ENCODE measurements at places on chromosomes 12 and 14.
A peak's percentile ranks its signal among the peaks of the same experiment; 100 is the strongest.

- no peak for DNase-seq
These were observed 4.7 kb downstream of the ADCK1 start for GRCh38 chr14:77804592-77804991.

GRCh38 chr14:23735394-23735793 is 99.2 kb downstream of the DHRS2 start:
- DNase-seq, result no peak

GRCh38 chr14:103748534-103748857 is 32.9 kb downstream of the ZFYVE21 start:
- no peak for DNase-seq

- DNase-seq, result no peak
These were observed 274.7 kb downstream of the NEDD1 start for GRCh38 chr12:97181571-97182265.

- DNase-seq, result no peak
These were observed 135.0 kb upstream of the LRIG3 start for GRCh38 chr12:59055204-59055860.

GRCh38 chr14:59964251-59965007 is 44.5 kb downstream of the LRRC9 start:
- DNase-seq, result no peak

DNA sequence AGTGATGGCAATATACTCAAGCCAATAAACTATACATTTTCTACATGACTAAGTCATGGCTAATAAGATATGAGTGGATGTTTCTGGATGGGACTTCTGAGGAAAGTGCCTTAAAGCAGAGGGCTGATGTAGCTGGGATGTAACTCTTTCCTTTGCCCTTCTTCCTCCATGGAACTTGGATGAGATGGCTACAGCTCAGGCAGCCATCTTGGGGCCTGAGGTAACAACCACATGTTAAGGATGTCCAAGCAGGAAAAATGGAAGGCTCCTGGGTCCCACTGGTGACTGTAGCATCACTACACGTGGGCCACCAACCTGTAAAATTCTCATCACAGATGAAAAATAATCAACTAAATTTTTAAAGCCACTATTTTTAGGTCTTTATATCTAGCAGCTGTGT is 54.4 kb upstream of the GRIP1 start:
- no peak for DNase-seq

DNA sequence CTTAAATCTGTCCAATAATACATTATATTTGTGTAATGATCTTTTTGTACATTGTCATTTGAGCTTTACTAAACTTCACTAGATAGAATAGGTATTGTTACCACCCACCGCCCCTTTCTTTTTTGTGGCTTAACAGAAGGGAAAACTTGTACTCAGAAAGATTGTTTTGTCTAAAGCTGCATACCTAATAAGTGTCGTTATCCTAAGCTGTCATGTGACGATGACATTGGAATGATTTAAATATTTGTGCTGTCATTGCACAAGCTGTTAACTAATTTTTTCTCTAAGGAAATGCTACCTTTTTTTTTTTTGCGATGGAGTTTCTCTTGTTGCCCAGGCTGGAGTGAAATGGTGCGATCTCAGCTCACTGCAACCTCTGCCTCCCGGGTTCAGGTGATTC is 3.6 kb downstream of the DIP2B start:
- DNase-seq, result no peak

GRCh38 chr12:21433525-21433924 is 3.9 kb upstream of the PYROXD1 start:
- no peak for DNase-seq

- no peak for DNase-seq
These were observed 109.1 kb upstream of the MAX start for GRCh38 chr14:65211341-65211987.

GRCh38 chr14:96502621-96503305 is 581 bp downstream of the PAPOLA start:
- DNase-seq, result peak; percentile 85

- no peak for DNase-seq
These were observed 60.6 kb downstream of the SPRING1 start for GRCh38 chr12:116677202-116677661.

- DNase-seq, result no peak
These were observed 9.8 kb upstream of the GNPNAT1 start for GRCh38 chr14:52801014-52801712.

- no peak for DNase-seq
These were observed 15.2 kb downstream of the CALM1 start for GRCh38 chr14:90412058-90412457.

DNA sequence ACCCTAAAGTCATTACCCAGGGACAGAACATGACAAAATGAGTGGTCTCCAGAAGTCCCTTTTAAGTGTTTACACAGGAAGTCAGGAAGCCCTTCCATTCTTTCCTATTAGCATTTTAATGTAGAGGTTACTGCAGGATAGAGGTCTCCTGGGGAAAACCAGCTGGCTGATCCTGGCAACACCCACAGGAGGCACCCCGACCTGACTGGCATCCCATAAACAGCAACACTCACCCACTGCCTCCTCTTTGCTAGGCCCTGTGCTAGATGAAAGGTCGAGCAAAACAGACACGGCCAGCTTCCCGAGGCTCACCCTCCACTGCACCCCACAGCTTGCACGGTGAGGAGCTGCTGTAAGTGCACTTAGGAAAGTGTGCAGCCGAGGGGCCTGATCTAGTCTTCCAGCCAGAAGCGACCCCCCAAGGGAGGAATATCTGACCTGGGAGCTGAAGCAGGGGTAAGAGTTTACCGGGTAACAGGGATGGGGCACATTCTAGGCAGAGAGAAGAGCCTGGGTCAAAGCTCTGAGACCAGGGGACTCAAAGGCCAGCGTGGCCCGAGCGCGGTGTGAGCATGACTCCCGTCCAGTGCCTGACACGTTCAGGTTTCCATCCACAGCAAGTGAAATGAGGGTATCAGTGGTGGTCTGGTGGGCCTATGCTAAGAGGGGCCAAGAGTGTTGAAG is 9.0 kb downstream of the DAZAP2 start:
- DNase-seq, result no peak

DNA sequence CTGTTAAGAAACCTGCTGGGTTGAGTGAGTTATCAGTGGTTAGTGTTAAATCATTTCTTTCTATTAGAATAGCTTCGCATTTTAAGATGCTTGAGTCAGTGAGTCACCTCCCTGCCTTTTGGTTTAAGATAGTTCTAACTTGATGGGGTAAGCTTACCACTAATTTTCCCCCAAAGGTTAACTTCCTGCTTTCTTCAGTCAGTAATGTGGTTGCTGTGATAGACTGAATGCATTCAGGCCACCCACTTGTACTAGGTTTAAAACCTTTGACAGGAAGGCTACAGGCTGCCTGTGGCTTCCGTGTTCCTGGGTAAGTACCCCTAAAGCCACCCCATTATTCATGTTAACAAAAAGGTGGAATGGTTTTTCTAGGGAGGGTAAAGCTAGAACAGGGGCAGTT is 25.3 kb downstream of the CLEC2A start:
- DNase-seq, result no peak

DNA sequence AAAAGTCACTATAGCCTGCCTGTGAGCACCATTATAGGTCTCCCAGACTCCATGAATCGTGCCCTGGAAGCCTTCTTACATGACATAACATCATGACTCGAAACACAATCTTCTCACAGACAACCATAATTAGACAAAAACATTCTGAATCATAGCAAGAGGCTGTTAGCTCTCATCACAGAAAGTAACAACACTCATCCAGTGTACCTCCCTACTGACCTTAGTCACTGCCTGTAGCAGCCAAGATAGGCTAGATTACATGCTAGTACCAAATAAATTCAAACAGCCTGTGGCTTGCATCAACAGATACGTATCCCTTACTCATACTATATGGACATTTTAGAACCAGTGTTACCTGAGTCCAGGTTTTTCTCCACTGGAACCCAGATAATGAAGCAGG is 663.8 kb upstream of the FOXG1 start:
- no peak for DNase-seq

GRCh38 chr12:106631150-106631549 is 48.3 kb downstream of the RFX4 start:
- DNase-seq, result no peak

DNA sequence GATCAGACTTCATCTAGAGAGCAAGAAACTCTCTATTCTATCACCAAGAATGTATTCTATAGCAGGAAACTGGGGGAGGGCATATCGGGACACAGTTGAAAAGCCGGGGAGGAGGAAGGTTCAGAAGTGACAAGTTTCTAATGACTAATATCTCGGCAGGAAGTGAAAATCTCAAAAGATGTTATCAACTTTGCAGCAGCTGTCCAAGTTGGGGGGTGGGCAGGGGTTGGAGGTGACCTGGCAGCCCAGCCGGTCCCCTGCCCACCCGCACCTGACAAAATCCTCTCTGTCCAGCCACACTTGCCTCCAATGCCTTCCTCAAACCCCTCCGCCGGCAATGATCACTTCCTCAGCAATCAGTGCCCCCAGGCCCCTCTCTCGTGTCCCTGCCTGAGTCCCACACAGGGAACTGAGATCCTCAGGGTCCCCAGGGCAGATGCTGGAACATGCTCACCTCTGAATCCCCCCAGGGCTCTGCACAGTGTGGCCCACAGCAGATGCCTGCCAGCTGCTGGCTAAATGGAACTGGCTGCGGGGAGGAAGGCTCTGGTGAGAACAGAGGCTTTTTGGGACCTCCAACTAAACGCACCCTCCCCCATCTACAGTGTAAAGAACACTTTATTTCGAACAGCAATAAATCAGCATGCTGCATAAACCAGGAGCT is 43.9 kb downstream of the CCDC88C start:
- DNase-seq, result no peak

GRCh38 chr12:4477129-4477528 is 31.5 kb upstream of the FGF6 start:
- no peak for DNase-seq

DNA sequence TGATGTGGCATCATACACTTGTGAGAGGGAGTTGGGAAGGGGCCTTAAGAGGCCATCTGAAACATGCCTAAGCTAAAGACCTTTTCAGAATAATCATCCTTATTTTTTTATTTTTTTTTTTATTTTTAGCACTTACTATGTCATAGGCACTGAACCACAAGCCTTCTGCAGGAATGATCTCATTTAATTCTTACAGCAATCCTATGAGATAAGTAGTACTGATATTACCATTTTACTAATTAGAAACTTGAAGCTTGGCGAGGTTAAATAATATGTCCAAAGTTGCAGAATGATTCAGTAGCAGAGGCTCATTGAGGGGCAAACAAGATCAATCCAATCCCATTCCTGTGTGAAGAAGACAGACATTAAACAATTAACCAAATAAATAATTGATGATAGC is 33.4 kb upstream of the DDHD1 start:
- no peak for DNase-seq

GRCh38 chr12:96060041-96060440 is 24.7 kb upstream of the LTA4H start:
- no peak for DNase-seq

DNA sequence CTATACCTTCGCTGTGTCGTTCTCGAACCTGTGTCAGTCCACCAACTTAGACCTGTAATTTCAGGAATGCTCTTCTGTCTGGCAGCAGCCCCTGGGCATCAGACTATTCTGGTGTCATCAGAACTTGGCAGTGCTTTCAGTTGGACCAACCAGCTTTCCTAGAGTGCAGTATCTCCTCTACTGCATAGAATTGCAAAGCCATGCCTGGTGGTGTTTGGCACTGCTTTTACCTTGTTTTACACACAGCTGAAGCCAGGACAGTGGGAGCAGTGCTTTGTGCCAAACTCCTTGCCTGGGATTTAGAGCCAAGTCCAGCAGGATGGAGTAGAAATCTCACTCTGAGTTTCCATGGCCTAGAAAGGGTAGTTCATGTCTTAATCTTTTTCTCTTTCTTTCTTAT is 1.5 kb downstream of the FLVCR2 start:
- no peak for DNase-seq

DNA sequence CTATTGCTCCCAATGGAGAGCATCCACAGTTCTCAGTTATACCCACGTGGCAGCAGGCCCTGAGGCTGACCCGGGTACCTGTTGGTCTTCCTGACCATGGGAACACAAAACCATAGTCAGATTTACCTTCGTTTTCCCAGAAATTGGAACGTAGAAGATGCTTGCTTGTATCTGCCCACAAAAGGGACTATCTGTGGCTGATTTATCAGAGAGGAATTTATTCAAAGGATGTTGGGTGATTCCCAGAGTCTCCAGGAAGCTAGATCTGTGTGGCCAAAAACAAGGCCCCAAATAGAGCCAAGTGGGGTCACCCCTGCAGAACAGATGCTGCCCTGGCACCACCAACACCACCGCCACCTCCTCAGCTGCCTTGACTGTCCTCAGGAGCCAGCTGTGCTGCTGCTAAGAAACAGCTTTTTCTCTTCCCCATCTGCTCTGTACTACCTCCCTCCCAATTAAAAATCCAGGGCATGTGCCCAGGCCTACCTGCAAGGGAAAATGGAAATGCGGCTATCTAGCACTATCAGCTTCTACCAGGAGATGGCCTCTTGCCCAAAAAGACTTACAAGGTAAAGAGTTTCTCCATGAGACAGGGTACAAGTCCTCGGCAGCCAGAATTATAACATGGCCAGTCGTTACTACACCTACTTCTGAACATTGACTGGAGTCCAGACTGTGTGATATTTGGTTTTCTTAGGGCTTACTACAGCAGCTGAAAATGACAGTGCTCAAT is 128.6 kb upstream of the PLEKHG7 start:
- no peak for DNase-seq

DNA sequence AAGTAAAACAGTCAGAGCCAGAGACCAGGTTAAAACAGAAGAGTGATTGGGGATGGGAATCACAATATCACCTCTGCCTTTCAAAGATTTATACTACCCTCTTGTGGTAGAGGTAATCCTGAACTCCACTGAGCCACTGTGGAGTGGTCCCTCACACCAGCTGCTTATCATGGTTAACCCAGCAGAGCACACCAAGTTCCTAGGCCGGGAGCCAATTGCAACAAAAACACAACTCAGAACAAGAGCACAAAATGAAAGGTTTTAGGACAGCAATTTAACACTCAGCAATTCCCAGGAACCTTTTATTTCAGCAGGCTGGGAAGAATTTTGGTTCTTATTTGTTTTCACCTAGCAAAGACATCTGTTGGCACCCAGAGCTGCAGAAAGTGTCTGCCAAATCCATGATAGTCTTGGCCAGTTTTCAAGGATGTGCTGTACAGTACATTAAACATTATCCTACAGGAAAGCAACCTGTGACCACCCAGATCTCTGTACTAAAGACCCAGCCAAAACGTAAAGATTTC is 220.5 kb upstream of the ATXN7L3B start:
- no peak for DNase-seq

GRCh38 chr12:120853188-120853587 is 51.0 kb downstream of the SPPL3 start:
- no peak for DNase-seq

GRCh38 chr12:105713606-105714305 is 383.3 kb downstream of the C12orf75 start:
- DNase-seq, result no peak

DNA sequence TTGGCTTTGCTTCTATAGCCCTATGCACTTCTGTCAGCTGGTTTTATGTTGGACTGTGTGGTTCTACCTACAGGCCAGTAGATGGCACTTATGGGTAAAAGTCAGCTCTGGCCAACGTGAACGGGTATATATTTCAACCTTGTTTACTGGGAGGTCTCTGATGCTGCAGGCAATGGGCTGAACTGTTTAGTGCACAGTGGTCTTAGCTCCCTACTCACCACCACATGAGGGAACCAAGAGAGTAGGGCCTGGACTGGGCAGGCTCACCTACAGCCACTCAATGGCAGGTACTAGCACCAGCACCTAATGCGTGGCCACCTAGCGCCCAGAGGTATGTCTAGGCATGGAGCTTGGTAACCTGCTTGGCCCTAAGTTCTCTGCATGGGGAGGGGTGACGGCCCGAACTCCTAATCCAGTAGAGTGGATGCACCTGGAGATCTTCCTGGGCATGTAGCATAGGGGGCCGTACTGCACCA is 481.8 kb downstream of the TMEM117 start:
- no peak for DNase-seq

GRCh38 chr12:95626854-95627253 is 75.6 kb upstream of the USP44 start:
- DNase-seq, result no peak
